ENCODE measurements at places on chromosomes 16 and 17.

DNA sequence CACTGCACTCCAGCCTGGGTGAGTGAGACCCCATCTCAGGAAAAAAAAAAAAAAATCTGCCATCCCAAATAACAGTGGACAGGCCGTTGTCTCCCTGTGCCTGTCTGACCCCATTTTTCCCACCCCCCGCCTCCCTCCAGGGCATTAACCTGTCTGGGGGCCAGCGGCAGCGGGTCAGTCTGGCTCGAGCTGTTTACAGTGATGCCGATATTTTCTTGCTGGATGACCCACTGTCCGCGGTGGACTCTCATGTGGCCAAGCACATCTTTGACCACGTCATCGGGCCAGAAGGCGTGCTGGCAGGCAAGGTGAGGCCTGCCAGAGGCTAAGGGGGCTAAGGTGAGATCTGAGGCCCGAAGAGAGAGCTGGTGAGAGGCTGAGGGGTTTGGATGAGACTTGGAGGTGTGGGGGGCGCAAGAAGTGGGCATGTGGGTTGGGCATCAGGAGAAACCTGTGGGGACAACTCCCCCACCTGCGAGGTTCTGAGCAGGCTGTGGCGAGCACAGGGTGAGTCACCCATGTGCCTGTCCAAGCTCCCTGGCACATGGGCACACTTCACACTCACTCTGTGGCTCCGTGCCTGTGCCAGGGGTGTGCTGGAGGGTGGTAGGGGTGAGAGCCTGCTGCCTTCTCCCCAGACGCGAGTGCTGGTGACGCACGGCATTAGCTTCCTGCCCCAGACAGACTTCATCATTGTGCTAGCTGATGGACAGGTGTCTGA lies 34.7 kb downstream of the ANKRD40 start:
- no peak for DNase-seq

GRCh38 chr16:89069920-89070319 lies 23.7 kb upstream of the ACSF3 start:
- DNase-seq: no peak

- no peak for DNase-seq
Observed at GRCh38 chr17:1050246-1050995, 53.5 kb downstream of the TIMM22 start.

- no peak for DNase-seq
Observed at GRCh38 chr16:48330841-48331192, 54.4 kb downstream of the SIAH1 start.

GRCh38 chr17:29051194-29051593 lies 8.3 kb downstream of the PIPOX start:
- no peak for DNase-seq

DNA sequence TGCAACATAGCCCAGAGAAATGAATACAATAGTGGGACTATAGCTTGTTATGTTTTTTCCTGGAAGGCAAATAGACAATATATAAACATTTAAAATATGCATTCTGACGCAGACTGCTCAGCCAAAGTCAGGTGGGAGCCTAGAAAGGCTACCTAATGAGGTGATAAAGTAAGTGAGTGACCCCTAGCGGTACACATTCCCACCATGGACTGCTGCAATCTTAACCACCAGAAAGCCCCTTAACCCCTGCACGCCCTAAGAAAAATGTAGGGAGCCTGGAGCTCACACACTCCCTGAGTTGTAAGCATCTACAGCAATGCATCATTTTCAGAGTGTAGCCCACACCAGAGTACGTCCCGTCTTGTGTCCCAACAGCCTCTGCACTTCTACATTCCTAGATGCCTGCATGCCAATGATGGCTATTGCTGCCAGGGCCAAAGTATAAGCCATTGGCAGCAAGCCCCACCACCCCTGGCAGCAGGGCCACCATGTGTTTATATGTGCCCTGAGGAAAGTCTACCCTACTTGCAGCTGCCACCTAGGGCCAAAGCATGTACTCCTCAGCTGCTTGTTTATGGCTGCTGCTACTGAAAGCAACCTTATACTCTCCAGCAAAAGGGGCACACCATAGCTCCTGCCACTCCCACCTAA lies 127.6 kb downstream of the KIF2B start:
- no peak for DNase-seq

DNA sequence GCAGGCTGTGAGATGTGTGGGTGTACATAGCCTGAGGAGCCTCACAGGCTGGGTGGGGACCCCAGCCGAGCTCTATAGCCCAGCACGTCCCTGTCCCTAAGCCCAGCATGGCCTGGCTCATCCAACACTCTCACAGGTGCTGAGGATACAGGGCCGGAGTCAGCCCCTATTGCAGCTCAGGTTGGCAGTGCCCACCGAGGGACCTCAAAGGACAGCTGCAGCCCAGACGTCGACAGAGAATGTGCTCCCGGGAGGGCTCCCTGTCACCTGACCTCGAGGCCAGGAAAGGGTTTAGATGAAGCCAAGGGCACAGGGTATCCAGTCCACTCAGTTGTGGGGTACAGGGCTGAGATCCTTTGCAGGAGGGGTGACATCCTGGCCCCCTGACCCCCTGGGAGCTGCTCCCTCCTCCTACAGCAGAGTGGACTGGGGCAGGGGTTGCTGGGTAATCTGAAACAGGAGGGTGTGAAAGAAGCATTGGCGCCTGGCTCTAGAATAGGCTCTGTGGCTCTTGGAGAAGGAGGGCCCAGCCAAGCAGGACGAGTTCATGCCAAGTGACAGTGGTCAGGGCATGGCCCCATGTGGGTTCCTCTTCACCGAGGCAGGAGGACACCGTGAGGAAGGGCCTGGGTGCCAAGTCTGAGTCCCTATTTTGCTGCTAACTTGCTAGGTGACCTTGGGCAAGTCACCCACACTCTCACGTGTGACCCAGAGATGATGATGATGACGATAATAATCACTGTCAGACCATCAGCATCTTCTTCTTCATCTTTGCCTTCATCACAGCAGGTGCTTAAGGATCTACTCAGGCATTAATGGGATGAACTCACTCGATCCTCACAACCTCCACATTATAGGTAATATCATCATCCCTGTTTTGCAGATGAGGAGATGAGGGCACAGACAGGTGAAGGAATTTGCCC lies 68.0 kb downstream of the RMI2 start:
- DNase-seq: no peak

DNA sequence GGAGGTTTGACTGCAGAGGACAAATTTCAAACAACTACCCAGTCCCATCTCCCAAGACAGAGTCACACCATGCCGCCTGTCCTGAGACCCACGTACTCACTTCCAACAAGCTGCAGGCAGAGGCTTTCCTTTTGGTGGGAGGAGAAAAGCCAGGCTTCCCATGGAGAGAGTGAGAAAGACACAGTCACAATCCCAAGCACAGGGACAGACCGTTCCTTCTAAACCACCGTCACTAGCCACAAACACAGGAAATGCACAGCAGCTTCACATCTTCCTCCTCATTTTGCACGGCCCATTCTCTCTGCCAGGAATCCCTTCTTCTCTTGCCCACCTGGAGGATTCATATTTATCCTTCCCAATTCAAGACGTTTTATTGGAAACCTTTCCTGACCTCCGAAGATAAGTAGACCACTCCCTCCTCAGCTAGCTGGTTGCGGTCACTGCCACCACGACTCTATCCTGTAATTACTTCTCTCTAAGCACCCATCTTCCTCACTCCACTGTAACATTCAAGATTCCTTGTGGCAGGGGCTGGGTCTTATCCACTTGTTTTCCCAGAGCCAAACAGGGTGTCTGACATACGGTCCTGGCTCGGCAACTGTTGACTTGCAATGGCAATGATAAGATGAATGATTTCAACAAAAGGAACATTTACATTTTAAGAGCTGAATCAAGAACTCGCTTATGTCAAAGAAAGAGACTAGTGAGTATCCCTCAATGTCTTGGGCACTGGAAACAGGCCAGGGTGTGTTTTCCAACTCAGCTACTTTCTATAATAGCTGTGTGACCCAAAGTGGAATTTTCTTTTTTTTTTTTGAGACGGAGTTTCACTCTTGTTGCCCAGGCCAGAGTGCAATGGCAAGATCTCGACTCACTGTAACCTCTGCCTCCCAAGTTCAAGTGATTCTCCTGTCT lies 87.6 kb downstream of the XYLT1 start:
- DNase-seq: no peak

DNA sequence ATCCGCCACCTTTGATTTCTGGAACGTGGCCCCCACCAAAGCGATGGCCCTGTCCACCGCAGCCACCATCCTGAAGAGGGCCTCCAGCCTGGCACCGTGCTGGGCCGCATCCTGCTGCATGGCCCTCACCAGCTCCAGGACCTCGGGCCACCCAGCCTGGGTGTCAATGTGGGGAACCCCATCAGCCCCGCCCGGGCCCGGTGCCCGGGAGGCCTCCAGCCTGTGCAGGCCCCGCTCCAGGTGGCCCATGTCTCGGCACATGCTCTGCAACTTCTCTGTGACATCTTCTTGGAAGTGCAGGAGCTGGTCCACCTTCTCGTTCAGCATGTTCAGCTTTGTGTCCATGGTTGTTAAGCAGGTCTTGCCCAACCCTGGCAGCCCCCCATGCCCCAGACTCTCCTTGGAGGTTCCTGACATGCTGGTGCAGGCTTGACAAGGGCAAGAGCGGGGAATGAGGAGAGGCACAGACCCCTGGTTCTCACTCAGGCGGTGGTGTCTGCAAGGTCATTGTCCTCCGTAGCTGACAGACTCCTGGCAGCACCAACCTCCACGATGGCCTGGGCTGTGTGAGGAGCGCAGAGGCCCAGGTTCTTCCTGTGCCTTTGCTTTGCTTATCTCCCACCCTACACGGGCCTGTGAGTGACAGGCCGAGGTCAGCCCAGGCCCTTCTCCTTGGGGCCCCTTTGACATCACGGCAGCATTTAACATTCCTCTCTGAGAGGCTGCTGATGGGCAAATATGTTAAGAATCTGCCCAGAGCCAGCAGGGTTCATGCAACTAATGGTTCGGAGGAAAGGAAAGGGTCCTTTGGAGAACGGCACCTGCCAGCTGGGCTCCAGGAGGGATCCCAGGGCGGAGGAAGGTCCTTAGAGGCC lies at the start of gene MYLK3:
Gene MYLK3, minus strand, starts transcription at position 568 of the 875 bp plus-strand sequence. Its CDS starts 151 bp downstream, at position 417.
- no peak for DNase-seq

All from CD4-positive, alpha-beta T cell treated with Interleukin-15 for 1 hour (primary cell).